ENCODE measurements at places on chromosomes 5 and 9.
A peak's percentile ranks its signal among the peaks of the same experiment; 100 is the strongest.

- no peak for DNase-seq
These were observed 18.0 kb upstream of the ATP10B start for GRCh38 chr5:160869989-160870521.

DNA sequence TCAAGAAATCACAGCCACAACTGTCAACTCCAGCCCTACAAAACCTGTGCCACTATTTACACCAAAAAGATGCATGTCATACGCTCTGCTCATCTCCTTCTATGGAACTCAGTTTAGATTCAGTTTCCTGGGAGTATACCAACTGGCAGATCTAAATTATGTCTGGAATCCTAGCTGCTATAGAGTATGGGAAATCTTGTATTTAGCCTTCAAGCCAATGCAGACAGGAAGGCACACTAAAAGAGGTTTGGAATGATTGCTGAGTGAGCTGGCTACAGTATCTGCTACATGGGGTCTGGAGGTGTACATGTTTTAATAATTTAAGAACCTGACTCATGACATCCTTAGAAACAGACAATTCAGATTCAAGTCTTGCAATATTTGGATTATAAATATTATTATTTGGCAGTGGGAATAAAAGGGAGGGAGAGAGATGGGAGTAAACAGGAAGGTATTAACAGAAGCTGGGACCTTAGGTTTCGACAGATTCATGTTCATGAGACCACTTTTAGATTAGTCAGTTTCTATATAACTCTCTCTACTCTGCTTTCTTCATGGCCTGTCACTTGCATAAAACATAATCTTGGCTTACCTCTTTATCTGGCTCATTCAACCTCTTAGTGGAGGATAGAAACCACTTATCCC lies 178.8 kb upstream of the HAPLN1 start:
- DNase-seq: no peak

GRCh38 chr5:108634617-108635288 lies 112.9 kb upstream of the FER start:
- no peak for DNase-seq

- no peak for DNase-seq
These were observed 1.0 kb downstream of the KLF9 start for GRCh38 chr9:70413464-70413798.

- DNase-seq: no peak
These were observed 7.1 kb upstream of the PCSK1 start for GRCh38 chr5:96440185-96440538.

- DNase-seq: peak; percentile 51
These were observed 35.5 kb upstream of the ADAMTSL1 start for GRCh38 chr9:18438300-18438925.

GRCh38 chr5:14759744-14760547 lies 95.4 kb downstream of the OTULIN start:
- no peak for DNase-seq

DNA sequence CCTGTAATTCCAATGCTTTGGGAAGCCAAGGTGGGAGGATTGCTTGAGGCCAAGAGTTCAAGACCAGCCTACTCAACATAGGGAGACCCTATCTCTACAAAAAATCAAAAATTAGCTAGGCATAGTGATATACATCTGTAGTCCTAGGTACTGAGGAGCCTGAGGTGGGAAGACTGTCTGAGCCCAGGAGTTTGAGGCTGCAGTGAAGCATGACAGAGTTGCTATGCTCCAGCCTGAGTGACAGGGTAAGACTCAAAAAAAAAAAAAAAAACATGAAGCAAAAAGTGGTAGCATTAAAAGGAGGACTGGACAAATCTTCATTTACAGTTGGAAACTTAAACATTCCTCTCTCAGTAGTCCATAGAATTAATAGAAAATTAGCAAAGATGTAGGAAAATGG lies 9.8 kb downstream of the CCNG1 start:
- DNase-seq: no peak

DNA sequence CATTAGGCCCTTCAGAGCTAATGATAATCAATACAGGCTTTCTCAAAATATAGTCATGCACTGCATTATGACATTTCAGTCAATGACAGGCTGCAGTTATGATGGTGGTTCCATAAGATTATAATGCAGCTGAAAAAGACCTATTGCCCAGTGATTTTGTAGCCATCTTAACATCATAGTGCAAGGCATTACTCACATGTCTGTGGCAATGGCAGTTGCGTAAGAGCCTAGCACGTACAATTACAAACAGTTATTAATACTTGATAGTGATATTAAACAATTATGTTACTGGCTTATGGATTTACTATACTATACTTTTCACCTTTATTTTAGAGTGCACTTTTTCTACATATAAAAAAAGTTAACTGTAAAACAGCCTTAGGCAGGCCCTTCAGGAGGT lies 214.8 kb downstream of the ISL1 start:
- DNase-seq: no peak

GRCh38 chr5:75342836-75343235 lies 5.8 kb downstream of the HMGCR start:
- no peak for DNase-seq
